ENCODE measurements at places on chromosomes 3 and 15. TPM values are rescaled to one million over a fixed set of nuclear protein-coding genes. Genes with fewer than 3 reads are reported as not detected.

DNA sequence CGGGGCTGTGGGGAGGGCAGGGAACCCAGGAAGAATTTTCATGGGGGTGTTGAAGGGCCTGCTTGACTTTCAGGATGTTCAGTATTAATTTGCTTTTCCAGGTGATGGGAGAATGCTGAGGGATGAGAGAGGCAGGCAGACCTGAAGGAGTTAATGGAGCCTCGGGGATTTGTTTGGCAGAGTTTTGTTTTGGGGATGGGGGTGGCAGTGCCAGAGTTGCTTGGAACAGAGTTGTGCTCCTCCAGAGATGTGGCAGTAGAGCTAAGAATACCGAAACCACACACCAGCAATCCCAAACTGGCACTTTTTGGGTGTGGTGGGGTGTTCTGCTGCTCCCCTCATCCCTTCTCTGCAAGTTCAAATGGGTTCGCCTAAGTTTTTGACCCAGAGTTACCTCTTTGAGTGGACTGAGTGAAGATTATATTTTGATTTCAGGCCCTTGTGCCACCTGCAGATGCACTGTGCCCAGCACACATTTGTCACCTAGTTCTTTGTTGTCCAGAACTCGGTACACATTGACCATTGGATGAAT lies 1.6 kb downstream of the BOC start:
- no peak for DNase-seq

DNA sequence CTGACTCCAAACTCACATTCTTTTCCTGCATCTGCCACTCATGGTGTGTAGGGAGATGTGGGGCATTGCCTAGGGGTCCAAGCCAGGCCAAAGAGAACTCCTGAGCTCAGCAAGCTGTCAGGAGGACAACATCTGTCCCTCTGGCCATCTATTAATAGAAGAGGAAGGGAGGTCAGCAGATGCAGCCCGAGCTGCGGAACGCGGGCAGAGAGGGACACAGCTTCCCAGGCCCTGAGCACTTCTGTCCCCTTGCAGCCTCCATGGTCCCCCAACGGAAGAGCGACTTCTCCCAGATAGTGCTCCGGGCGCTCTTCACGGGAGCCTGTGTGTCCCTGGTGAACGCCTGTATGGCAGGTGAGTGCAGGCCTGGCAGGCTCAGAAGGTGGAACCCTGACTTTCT lies 37.3 kb upstream of the PDE8A start:
- no peak for DNase-seq

DNA sequence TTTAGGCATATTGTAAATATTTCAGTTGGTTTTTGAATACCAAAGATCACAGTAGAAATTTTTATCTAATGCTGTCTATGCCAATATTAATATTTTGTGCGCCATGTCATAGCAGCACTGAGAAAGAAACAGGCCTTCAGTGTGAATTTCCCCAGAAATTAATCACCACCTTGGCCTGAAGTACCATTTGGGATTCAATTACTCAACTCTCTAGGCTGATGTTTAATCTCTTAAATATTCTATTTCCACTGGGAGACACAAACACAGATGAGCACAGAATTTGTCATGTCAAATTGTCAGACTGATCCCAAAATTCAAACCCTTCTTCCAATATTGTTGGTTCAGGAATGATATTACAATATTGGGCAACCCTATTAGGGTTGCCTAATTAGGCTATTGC lies 509.3 kb downstream of the ROBO1 start:
- no peak for DNase-seq

The PLIN1 gene
- polyA plus RNA-seq = 0.12 TPM

GRCh38 chr15:100183921-100184495 lies 157.8 kb downstream of the ADAMTS17 start:
- DNase-seq = no peak

The RAD51 gene
- polyA plus RNA-seq = 40.6 TPM

The FRMD5 gene
- 7.1 TPM for polyA plus RNA-seq

The DAZL gene
- polyA plus RNA-seq = not detected

The GOLGA8R gene
- polyA plus RNA-seq = not detected

DNA sequence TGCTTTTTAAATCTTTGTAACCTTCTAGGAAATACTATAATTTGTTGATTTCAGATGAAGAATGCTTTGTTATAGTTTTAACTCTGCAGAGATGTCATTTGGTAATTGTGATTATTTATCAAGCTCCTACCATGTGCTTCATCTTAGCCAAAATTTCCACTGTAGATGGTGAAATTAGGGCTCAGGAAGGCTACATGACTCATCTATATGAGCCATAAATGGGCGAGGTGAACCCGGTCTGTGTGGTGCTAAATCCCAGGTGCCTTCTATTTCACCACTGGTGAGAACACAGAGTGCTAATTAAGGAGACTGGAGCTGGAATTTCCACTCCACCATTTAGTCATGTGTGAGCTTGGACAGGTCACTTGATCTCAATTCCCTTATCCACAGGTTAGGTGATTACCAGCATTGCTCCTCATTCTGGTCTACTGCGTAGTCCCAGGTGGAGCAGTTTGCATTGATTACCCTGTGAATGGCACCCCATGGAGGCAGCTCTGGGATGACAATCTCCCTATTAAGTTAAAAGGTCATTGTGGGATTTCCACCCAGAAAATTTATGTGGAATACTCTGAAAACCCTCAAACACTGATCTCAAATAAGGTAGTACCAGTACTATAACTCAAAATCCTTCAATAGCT lies 2.8 kb upstream of the CCR3 start:
- DNase-seq = peak; percentile 64

GRCh38 chr15:70128414-70129140 lies 30.9 kb upstream of the TLE3 start:
- DNase-seq = no peak

DNA sequence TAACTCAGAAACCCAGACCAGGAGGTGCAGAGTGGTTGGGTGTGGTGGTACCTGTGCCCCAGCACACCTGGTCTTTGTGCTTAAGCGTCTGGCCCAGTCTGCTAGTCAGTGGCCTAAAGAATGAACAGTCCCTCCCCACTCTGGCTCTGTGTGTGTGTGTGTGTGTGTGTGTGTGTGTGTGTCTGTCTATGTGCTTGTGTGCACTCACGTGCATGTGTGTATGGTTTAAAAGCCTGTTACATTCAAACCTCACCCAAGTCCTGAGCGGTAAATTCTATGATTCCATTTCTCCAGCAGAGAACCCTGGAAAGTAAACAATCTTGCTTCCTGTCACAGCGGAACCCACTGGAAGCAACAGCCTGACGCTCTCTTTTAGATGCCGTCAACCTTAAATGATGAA lies 34.2 kb downstream of the EDEM1 start:
- DNase-seq = no peak

DNA sequence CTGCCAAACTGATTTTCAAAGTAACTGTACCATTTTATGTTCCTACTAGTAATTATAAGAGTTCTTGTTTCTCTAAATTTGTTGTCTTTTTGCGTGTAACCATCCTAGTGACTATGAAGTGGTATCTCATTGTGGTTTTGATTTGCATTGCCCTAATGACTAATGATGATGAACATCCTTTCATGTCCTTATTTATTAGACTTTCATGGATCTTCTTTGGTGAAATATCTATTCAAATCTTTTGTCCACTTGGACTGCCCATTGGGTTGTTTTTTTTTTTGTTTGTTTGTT lies 3.6 kb downstream of the OXSR1 start:
- DNase-seq = peak; percentile 67

DNA sequence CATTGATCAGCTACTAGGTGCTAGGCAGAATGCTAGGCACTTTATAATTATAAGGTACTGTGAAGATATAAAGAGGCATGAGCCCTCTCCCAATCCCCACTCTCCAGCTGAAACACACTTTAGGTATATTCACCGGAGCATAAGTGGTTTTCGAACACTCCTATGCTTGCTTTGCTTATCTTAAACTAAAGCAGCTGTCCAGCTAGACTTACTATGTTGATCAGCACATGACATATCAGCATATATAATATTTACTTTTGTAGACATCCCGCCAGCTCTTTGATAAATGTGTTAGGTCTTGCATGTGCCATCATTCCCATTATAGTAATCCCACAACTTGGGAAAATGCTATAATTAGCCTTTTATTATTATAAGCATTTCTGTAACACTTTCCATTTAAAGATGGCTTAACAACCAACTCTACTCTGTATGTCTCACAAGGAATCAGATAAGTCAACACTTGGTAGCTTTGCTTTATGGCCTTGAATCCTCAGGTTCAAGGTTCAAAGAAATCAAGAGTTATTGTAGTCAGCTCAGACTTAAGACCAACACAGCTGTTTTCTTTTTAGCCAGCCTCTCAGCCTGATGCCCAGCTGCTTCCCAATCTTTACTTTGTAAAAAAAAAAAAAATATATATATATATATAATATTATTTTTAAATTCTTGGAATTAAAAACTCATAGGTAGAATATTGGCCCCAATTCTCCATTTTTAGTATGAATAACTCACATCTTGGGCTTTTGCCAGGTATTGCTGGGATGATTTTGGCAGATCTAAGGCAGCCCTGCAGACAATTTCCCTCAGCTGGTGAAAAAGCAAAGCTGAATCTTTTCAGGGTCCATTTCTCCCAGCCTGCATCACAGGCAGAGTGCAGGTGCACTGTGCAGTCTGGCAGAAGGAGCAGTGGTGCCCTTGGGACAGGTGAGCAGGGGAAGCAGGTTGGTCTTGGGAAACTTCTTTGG lies 104.2 kb downstream of the THRB start:
- DNase-seq = no peak

GRCh38 chr3:8840556-8840955 lies 71.1 kb upstream of the OXTR start:
- DNase-seq = no peak

- DNase-seq = no peak
Measured at GRCh38 chr15:22903427-22903826, 65.0 kb downstream of the NIPA2 start.

- no peak for DNase-seq
Measured at GRCh38 chr3:61110576-61110975, 140.7 kb downstream of the FHIT start.

- DNase-seq = no peak
Measured at GRCh38 chr3:59046839-59047238, 3.0 kb downstream of the CFAP20DC start.

The RFC4 gene
- polyA plus RNA-seq = 50.2 TPM

The FSIP1 gene
- polyA plus RNA-seq = 0.42 TPM

The CORO2B gene
- 0.46 TPM for polyA plus RNA-seq

GRCh38 chr15:69939513-69940440 lies 157.9 kb downstream of the TLE3 start:
- no peak for DNase-seq

DNA sequence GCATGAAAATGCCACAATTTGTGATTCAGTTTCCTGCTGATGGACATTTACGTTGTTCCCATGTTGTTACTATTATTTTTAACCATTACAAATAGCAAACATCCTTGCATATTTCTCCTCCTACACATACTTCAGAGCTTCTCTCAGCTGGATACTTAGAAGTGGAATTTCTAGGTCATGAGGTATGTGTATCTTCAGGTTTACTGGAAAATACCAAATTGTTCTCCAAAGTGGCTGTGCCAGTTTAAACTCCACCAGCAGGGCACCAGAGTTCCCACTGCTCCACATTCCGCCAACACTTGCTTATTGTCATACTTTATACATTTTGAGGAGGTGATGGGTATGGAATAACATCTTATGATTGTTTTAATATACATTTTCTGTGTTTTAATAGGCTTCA lies 45.7 kb downstream of the PRR23E start:
- DNase-seq = no peak

DNA sequence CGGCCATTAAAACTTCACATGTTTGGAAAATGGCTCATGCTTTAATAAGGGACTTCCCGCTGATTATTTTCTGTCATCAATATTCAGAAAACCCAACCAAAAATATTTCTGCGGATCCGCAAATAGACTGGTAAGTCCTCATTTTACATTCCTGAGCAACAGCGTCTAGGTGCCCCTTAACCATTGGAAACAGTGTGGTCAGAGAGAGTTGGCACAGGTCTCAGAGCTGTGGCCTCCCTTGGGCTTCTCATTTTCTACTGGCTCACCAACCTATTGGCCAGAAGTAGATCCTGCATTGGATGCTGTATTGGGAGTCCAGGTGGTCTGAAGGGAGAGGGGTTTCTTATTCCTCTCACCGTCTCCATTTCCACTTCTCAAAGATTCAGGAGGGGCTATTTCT lies 348.1 kb upstream of the DCBLD2 start:
- DNase-seq = no peak

DNA sequence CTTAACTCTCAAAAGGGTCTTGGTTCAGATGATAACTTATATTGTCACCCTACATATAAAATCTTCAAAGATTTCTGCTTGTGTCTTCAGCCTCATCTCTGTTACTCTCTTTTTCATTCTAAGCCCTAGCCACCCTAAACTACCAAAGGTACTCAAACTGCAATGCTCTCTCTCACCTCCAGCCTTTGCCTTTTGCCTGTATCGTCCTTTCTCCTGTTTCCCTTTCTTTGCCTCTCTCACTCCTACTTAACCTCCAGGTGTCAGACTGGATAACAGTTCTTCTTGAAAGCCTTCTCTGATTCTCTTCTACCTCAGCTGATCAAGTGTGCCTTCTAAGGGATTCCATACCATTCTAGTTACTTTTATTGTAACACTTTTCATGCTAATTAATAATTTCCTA lies 149.8 kb downstream of the SERPINI1 start:
- no peak for DNase-seq

DNA sequence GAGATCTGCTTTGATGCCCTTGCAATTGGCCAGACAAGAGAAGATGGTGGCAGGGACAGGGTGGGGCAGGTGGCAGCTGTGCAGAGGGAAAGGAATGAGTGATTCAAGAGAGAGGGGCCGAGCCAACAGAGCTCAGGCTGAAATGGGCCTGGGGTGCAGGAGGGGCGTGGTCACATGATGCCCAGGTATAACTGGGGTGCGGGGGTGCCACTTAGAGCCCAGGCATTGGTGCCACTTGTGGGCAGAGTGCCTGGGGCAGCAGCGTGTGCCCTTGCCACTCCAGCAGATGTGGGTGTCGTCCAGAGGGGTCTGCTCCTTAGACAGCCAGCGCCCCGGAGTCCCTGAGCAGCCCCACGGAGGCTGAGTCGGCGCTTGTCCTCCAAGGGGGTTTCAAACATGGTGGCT lies 88.7 kb downstream of the PLXNA1 start:
- no peak for DNase-seq

GRCh38 chr15:68224546-68225250 lies 4.8 kb downstream of the CLN6 start:
- DNase-seq = no peak

GRCh38 chr3:171198781-171199472 lies 172.4 kb upstream of the SLC2A2 start:
- DNase-seq = no peak

The RLBP1 gene
- not detected for polyA plus RNA-seq

Measured in foreskin keratinocyte (primary cell).